Tibial nerve (tissue), 4 donors: ENCODE measurements at places on chromosomes 13 and 19.

GRCh38 chr19:31502536-31503170 lies 153.4 kb upstream of the TSHZ3 start:
- no peak for DNase-seq

- no peak for DNase-seq
These were observed 1.1 kb downstream of the DACH1 start for GRCh38 chr13:71865874-71866334.

GRCh38 chr19:44570984-44571684 lies 41.7 kb upstream of the CEACAM20 start:
- peak; percentile 16 for DNase-seq

- no peak for DNase-seq
These were observed 14.5 kb downstream of the ZNF536 start for GRCh38 chr19:30386551-30387143.

GRCh38 chr19:48544856-48545750 lies 6.9 kb upstream of the SULT2B1 start:
- DNase-seq: no peak

DNA sequence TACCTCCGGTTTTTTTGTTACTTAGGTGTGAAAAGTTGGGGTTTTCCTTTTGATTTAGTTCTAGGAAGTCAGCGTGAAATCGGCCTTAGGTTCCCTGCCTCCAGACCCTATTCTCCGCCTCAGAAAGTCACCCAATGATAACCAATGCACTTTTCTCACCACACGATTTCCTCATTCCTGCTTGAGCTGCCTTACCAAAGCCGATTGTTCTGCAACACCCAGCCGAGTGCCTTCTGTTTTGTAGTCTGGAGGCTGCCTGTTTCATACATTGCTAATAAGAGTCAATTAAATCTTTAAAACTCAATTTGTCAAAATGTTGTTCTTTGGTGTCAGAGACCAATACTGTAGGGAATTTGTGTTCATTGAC lies 39.7 kb downstream of the GJA3 start:
- no peak for DNase-seq

GRCh38 chr19:53102756-53103233 lies 427 bp downstream of the ZNF160 start:
- DNase-seq: peak; percentile 4

GRCh38 chr13:106243011-106243565 lies 292.4 kb downstream of the EFNB2 start:
- no peak for DNase-seq

GRCh38 chr19:19335408-19336158 lies 15.0 kb downstream of the MAU2 start:
- no peak for DNase-seq

GRCh38 chr19:13764821-13765394 lies 586 bp downstream of the MRI1 start:
- no peak for DNase-seq

DNA sequence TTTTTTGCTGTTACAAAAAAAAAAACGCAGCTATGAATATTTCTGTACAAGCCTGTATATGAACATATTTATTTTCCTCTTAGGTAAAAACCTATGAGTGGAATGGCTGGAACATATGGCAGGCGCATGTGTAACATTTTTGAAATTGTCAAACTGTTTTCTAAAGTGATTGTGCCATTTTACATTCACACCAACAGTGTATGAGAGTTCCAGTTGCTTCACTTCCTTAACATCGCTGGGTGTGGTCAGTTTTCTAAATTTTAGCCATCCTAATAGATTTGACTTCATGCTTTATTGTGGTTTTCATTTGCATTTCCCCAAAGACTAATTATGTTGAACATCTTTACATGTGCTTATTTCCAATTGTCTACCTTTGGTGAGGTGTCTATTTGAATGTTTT lies 306.8 kb downstream of the KCNRG start:
- no peak for DNase-seq

GRCh38 chr19:13150931-13151604 lies 857 bp downstream of the IER2 start:
- DNase-seq: no peak

GRCh38 chr13:110277357-110277975 lies 29.5 kb downstream of the COL4A1 start:
- DNase-seq: no peak

DNA sequence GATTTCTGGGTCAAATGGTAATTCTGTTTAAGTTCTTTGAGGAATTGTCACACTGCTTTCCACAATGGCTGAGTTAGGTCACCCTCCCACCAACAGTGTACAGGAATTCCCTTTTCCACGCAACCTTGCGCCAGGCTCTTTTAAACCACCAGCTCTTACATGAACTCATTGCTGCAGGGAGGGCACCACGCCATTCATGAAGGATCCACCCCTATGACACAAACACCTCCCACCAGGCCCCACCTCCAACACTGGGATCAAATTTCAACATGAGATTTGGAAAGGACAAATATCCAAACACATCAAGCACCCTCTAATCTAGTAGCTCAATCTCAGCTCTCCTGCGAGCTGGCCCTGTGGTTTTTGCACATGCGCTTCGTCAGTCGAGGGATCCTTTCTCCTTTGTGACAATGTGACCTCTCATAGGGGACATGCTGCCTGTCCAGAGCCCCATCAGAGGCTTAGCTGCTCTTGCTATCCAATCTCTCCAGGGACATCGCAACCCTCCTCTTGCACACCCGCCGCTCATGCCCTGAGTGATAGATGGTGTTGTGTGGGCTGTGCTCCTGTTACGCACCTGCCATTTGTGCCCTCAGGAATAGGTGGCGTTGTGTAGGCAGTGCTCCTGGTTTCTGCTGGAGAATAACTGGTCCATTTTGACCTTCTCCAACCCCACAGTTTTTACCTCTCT lies 328.0 kb downstream of the UQCRFS1 start:
- no peak for DNase-seq

DNA sequence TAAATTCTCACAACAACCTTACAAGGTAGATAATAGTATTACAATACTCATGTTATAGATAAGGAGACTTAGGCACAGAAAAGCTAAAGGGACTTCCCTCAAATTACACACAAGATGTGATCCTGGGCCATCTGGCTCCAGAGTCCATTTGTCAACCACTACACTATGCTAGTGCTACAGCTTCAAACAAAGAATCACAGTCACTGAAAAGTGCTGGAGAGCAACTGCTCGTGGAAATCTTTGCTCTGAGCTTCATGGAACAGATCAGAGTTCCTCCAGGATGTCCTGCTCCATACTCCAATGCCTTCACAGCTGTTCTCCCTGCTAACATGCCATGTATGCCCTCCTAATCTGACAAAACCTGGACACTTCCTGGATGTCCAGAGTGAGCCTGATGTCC lies 271.2 kb downstream of the ENOX1 start:
- DNase-seq: no peak

DNA sequence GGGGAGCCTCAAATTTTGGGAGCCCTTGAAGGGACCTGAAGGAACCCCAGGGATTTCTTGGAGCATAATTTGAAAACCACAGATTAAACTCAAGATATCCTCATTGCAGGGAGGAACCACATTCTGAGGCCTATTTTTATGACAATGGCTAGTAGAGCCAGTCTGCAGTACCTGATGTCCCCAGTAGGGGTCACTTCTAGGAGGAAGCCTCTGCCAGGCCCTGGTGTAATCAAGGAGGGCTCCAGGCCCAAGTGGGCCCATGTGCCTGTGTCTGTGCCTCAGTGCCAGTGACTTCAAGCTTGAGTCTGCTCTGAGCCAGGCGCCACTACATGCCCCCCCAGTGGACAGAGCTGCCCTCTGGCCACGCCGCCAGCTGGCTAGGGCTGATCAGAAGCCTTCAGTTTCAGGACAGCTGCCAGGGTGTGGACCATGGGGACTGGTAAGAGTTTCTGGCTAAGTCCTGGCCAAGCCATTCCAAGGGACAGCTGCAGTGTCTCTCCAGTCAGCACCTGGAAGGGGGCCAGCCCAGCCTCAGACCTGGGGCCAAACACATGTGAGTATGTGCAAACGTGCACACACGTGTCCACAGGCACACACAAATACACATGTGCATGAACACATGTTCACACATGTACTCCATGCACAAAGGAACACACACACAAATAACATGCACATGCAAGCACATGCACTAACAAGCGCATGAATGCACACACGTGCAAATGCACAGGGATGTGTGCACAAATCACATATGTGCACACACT lies 20.5 kb upstream of the SLC7A10 start:
- DNase-seq: no peak

DNA sequence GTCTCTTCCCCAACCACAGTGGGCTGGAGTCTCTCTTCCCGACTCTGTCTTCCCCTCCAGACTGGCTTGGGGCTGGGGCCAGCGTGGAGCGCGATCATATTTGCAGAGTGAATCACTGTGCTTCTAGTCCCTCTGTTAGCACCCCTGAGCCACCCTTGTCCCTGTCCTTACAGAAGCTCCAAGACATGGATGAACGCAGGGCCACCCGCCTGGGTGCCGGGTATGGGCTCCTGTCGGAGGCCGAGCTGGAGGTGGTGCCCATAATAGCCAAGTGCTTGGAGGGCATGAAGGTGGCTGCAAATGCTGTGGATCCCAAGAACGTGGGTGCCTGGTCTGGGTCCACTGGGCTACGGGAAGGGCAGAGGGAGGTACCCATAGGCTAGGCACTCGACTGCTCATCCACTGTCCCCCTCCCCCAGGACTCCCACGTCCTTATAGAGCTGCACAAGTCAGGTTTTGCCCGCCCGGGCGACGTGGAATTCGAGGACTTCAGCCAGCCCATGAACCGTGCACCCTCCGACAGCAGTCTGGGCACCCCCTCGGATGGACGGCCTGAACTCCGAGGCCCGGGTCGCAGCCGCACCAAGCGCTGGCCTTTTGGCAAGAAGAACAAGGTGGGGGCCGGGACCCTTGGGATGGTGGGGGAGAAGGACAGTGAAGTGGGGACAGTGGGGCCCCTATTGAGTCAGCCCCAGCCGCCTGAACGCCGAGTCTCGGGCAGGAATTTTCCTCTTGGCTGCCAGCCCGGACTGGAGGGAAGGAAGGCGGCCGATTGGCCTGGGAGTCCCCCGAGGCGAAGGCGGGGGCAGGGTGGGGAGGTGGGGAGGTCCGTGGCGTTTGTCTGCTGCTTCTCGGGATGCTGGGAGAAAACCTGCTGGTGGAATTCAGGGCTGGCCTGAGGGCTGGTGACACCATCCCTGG lies 5.2 kb downstream of the TRIP10 start:
- peak; percentile 79 for DNase-seq

GRCh38 chr13:79992111-79992510 lies 348.8 kb downstream of the SPRY2 start:
- DNase-seq: no peak

- DNase-seq: peak; percentile 37
These were observed 528 bp downstream of the ZNF8 start for GRCh38 chr19:58279042-58279924.

DNA sequence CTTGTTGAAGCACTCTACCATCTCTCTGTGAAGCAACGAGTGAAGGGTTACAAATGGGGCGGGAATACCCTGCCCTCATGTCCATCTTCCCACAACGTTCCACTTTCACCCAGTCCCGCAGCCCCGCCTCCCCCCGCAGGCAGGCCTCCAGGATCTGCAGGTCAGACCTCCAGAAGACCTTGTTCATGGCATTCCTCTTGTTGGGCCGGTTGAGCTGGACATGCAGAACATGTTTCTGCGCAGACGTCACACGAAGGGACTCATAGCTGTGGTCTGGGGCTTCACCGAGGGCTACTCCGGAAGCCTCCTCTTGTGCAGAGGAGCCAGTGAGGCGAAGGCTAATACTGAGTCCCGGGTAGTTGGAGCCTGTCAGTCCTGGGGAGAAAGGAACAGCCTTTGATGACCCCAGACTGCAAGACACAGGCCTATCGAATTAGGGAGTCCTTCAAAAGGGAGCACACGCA lies 420 bp downstream of the ECH1 start:
- DNase-seq: peak; percentile 36

GRCh38 chr13:79290595-79291244 lies 115.3 kb downstream of the RBM26 start:
- DNase-seq: no peak

- no peak for DNase-seq
These were observed 16.9 kb downstream of the DZIP1 start for GRCh38 chr13:95627590-95627989.

DNA sequence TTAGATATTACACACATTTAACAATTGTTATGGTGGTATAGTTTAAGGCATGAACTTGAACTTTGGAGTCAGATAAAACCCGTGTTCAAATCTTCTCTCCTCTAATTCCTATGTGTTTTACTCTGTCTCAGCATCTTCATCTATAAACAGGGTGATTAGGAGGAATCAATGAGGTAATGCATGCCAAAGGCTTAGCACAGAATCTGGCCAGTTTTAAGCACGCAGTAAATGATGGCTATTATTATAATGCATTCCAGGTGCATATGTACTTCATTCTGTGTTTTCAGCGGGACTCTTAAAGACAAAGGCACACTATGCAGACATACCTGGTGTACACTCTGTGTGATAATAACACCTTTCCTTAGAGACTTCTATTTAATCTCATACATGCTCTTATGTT lies 88.0 kb upstream of the FRY start:
- DNase-seq: no peak

DNA sequence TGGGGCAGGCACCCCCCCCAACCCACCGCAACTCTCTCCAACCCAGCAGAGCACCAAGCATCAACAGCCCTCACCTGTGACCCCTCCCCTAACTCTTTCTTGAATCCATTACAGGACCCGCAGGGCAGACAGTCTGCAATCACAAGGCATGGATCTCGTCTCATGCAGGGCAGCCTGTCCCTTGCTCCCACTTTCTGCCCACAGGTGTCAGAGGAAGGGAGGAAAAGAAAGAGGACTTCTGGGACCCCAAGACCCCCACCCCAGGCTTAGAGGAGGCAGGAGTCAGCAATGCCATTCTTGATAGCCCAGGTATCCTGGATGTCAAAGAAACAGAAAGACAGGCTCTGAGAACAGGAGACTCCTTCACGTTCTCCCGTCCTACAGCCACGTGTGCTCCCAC lies 47.4 kb upstream of the TUBGCP3 start:
- DNase-seq: no peak

DNA sequence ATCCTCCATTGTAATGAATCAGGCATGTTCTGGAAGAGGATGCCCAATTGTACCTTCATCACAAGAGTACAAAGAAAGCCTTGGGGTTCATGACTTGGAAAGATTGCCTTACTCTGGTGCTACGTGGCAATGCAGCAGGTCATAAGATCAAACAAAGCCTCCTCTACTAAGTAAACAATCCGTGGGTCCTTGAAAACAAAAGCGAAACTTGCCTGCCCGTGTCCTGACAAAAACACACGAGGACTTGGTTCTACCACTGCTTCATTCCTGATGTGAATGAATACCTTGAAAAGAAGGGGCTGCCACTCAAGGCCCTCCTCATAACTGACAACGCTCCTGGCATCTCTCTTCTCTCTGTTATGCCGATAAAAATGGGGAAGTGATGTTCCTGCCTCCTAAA lies 18.9 kb downstream of the ZNF563 start:
- DNase-seq: no peak

- no peak for DNase-seq
These were observed 174.5 kb upstream of the TRPC4 start for GRCh38 chr13:38044067-38044466.

GRCh38 chr13:104976986-104977385 lies 1558.5 kb downstream of the EFNB2 start:
- no peak for DNase-seq

GRCh38 chr13:73832128-73832588 lies 302.0 kb downstream of the KLF12 start:
- no peak for DNase-seq
